Breast epithelium (tissue), 4 donors: ENCODE measurements at places on chromosomes 11 and 22.

GRCh38 chr22:35930933-35931332 is 97.7 kb downstream of the RBFOX2 start:
- DNase-seq: no peak

DNA sequence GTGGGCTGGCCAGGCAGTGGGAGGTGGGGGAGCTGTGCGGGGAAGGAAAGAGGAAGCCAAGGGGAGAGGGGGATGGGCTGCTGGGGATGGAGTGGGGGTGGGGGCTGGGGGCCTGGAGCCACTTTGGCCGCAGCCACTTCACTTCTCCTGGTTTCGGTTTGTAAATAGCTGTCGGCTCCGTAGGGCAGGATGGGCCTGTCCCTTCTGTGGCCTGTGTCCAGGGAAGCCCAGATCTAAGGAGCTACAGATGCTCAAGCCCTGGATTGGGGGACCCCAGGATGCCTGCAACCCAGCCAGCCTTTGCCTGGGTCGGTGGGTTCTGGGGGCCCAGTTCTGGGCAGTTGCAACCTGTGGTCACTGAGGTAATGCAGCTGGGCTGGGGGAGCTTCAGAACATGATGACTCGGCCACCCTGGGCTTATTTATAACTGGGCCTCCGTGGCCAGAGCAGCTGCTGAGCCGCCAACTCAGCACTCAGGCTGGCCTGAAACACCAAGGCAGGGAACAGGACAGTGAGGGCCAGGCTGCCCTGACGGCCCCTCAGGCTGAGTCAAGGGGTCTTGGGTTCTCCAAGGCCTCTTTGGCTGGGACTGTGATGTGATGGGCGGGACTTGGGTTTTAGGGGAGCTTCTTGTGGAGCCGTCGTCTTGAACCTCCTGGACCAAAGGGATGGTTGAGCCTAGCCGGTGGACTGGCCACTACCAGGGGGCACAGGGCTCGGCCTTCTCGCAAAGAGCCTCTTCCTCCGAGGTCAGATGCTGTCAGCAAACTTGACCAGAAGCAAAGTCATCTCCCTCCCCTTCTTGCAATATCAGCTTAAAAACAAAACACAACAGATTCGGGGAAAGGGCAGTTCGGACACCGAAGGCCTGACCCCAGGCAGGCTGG is 15.0 kb upstream of the SLC39A13 start:
- DNase-seq: no peak

DNA sequence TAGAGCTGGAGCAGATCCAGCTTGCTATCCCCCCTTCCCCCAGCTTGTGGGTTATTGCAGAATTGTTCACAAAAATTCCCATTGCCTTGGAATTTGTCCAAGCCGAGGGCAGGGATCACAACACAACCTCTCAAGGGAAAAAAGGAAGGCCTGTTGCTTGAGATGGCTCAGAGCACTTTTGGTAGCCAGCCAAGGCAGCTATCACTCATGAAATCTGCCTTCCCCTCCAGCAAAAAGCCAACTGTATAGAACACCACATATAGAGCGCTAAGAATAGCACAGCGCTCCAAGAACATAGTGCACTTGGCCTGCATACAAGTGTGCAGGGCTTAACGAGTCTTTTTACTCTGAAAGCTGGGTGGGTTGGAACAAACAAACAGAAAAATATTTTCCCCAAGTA is 46.2 kb downstream of the FAM83F start:
- peak; percentile 61 for DNase-seq

DNA sequence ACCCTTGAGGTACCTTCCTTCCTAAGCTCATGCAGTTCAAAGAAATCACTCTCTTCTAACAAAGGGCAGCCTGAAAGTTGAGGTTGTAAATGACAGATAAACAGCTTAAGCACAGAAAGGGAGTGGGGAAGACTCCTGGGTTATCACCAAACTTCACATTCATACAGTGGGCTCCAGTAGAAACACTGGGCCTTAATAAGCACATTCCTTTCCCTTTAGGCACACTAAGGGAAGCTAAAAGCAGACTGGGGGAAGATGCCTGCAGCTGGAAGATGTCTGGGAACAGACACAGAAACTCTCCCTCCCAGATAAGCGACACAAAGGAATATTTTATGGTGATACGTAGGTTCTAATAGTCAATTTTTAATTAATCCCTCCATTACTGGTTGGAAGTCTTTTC is 350.3 kb upstream of the MPPED2 start:
- no peak for DNase-seq

DNA sequence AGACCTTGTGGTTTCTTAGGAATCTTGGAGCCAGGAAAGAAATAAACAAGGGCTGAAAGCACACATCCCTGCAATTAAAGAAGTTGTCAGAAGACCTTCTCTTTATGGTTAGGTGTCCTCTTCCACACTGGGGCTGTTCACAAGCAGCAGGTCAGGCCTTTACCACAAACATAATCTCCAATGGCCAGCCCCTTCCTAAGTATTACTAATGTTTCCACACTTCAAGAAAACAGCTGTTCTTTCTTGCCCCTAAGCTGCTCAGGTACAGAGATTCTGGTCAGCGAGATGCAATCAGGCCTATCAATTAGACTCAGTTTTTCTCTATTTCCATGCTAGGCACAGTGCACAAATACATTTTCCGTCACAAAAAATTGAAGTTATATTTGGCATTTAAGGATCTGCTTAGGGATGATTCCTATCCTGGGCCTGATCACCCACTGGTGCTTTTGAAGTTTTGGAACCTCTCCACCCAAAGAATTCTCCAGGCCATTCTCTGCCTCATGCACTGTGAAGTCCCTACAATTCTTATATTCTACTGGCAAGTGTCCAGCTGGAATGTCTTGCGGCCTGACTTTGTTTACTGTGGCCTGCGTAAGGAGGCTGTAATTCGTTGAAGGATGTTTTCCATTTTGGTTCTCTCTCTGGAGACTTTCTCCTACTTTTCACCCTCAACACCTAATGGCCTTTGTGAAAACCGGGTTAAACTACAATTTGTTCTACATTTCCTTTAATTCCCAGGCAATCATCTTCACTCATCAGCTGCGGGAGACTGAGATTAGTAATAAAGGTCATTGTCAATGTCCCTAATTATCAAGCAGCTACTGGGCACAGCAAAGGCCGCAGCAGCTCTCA is 5.1 kb downstream of the PRAME start:
- no peak for DNase-seq

- DNase-seq: no peak
Observed at GRCh38 chr11:69848201-69848600, 29.0 kb upstream of the FGF3 start.

DNA sequence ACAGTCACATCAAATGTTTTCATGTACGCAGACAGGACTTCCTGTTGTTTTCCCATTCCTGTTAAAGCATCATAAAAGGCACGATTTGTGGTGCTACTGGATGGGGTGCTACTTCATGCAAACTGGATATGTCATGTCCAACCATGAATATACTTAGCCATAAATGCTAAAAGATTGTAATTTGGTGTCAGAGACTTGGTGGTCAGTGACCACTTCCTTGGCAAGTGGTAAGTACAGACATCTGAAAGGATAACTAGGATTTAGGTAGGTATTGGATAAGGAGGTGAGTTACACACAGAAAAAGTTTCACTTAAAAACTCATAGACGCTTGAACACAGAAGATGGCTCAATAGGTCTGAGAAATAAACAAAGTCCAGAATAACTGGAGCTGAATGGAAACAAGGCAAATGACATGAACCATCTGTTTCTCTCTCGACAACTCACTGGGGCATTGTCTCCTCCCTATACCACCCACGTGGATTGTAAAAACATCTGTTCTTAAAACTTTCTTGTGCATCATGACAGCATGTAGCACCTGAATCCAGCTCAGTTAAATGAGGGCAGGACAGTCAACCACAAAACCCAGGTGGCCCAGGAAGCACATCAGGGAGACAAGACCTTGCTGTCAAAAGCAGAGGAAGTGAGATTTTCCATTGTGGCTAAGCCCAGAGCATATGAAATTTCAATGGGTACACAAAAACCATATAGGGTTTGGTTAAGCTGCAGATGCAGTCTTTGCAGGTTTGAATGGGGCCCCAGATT is 22.1 kb upstream of the IGLL5 start:
- no peak for DNase-seq

- DNase-seq: peak; percentile 47
Observed at GRCh38 chr22:25357132-25357455, 137.7 kb downstream of the CRYBB2 start.

DNA sequence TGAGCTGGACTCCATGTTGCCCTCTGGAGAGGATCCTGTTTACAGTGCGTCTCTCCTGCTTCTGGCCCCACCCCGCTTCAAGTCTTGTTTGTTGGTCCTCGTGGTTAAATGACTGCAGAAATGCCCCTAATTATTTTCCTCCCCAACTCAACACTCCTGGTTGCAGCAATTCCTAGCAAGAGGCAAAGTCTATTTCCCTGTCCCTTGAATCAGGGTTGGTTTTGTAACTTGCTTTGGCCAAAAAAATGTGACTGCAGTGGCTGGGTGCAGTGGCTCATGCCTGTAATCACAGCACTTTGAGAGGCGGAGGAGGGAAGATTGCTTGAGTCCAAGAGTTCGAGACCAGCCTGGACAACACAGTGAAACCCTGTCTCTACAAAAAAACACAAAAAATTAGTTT is 41.0 kb upstream of the FGF3 start:
- no peak for DNase-seq
